Left kidney (tissue), 8 donors: ENCODE measurements at places on chromosomes 12 and 14.

DNA sequence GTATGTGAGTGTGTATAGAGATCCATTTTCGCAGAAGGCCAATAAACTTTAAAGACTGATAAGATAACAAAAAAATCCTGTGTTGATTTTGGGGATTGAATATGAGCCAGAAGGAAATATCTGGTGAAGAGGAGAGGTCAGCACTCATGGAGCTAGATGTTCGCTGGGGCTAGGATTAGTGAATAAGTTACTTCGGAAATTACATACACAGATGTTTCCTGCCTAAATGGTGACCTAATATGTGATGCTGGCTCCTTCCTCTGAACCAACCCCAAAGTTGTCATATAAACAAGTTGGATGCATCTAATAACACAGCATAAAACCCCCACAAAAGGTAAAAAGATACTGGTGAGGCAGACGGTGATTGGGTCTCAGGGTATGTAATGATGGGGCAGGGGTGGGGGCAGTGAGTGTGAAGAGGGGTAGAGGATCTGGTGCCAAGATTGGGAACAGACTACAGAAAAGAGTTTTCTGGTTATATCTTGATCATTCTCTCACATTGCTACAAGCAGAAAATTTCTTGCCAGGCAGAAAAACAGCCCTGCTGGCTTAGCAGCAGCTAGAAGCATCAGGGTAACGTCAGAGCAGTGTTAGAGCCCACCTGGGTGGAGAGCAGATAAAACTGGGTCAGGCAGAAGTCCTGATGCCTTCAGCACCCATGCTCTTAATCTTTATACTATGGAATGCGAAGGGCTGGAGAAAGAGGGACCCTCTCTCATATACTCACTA, 140.4 kb upstream of the GZMB start:
- no peak for DNase-seq

GRCh38 chr12:108386709-108387360, 47.7 kb upstream of the CMKLR1 start:
- DNase-seq, result peak; percentile 4

DNA sequence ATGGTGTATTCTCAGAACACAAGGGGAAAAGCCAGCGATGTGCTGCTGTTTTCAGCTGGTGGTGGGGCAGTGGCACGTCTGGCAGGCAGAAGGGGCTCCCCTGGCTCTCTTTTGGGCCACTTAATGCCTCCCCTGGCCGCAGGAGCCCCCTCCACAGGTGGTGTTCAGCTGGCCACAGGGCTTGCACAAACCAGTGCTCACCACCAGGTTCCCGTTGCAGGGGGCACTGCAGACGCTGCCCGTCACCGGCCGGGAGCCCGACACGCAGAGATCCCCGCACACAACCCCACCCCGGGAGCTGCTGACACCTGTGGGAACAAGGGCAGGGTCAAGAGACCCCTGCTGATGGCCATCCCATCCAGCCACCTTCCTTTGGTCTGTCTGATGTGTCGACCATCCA, 6.7 kb downstream of the KRT83 start:
- DNase-seq, result no peak

- no peak for DNase-seq
Measured at GRCh38 chr14:24597403-24597802, 12.1 kb downstream of the GZMH start.

DNA sequence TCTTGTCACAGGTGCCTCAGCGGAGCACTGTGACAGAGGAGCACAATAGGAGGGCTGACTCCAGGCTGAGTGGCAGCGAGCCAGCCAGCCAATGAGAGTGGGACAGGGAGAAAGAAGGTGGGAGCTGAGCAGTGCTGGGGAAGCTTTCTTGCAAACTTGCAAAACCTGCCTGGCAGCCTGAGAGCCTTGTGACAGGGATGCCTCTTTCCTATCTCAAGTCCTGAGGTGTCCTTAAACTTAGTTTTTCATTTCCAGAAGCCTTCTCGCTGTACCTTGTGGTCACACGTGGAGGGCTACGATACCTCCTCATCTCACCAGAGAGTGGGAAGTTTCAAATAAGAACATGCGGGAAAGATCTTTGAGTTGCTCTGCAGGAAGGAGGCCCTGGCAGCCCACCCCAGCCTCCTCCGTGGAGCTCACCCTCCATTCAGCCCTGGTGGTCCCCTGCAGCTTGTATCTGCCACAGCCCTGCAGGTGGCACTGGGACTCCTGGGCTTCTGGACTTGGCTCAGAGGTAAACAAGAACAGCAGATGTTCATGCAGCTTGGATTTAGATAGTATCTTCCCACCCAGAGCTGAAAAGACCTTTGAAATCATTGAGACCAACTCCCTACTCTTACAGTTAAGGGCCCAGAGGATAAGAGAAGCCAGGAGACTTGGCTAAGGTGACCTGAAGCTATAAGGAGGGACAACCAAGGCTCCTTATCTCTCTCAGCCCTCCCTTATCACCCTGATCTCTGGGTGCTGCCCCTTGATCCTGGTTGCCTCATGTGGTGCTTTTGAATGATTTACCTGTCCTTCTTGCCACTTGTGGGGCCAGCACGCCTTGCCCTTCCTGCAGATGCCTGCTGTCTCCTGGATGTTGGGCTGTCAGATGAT, 153.5 kb upstream of the MAX start:
- peak; percentile 39 for DNase-seq
